ENCODE measurements at places on chromosomes 7 and 10.

- no peak for DNase-seq
These were observed 148.9 kb downstream of the PARD3 start for GRCh38 chr10:34666008-34666704.

- DNase-seq, result no peak
These were observed 186.3 kb downstream of the PTPRN2 start for GRCh38 chr7:158401295-158401694.

- no peak for DNase-seq
These were observed 948 bp downstream of the ZNF485 start for GRCh38 chr10:43607199-43607573.

- no peak for DNase-seq
These were observed 153.0 kb downstream of the ATE1 start for GRCh38 chr10:121774813-121775212.

DNA sequence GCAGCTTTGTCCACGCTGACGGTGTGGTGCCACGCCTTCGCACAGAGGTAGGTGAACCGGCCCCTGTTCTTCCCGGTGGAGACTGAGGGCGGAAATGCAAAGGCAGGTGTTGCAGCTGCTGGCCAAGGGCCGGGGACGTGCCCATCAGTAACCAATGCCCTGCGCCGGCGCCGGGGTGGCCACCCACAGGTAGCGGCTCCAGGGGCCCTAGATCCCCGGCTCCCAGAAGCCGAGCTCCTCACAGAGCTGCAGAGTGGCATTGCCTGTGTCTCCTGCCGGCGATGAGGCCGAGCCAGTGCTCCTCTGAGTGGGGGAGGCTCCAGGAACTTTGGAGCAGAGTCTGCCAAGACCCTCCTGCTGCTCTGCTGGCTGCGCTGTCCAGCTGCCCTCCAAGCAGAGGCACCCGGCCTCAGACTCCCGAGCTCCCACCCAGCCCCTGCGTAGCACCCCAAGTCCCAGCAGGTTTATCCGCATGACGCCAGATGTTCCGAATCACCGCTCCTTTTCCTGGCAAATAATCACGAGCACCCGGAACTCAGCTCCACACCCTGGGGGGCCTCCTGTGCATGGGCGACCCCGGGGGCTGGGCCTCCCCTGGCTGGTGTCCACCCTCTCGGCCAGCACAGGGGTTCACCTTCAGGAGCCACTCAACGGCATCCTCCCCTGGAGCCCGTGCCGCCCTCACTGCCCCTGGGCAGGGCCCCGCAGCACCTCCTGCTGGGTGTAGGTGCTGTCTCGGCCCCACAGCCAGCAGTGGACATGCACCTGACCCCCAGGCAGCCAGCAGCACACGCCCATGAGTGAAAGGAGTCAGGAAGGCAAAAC, 22.1 kb downstream of the CFAP46 start:
- DNase-seq, result no peak

DNA sequence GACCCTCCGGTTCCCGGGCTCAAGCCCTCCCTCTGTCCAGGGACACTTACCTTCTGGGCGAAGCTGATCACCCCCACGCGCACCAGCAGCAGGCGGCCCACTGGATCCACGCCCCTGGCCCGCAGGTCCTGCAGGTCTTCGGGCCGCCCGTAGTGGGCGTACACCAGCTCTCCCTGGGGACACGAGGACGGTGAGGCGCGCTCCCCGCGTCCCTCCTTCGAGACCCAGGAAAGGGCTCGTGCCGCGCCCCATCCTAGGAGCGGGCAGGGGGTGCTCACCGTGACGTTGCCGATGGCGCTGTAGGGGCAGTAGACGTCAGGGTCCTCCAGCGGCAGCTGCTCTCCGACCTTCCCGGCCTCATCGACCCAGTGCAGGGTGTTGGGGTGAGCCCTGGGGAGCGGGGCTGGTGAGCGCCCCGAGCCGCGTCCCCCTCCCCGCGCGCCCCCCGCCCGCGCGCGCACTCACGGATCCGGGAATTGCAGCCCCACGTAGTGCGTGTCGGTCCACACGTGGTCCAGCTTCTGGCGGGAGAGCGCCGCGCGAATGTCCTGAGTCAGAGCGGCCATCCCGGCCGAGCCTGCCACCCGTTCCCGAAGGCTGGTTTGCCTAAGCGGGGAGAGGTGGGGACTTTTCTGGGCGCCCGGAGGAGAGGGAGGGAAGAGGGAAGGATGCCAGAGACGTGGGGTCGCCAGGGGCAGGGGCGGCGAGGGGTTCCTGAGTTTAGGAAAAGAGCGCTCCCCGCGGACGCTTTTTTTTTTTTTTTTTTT, 8.2 kb downstream of the TFR2 start:
- DNase-seq, result peak; percentile 38

DNA sequence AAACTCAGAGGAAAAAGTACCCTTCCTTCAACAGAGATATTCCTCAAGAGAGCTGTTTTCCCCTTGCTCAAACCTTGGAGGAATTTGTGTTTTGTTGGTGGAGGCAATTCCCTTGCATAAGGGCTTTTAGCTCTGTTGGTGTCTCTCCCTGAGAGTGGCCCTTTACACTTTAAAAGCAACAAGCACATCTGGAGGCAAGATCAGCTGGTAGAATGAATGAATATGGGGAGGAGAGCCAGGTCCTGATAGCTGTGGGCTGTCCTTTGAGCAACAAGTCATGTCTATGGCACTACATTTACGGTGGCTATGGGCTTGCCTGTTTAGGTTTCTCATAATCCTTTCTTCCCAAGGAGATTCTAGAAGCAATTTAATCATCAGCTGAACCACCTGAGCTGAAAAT, 384.0 kb downstream of the SORCS3 start:
- DNase-seq, result no peak

- DNase-seq, result no peak
These were observed 10.9 kb downstream of the TECPR1 start for GRCh38 chr7:98240961-98241673.

DNA sequence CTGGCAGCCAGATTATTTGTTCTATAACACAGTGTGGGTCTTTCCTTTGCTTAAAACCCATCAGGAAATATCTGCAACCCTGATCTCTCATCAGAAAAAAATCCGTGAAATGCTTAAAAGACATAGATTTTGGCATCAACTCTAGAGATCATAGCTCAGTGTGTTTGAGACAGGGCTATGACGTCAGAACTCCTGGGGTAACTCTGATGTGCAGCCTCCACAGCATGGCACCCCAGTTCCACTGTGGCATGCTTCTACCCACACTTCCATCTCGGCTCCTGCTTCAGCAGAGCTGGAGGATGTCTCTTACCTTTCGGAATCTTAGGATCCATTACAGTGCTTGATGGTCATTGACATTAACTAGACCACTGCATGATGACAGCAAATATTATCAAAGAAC, 205.7 kb downstream of the LHFPL3 start:
- no peak for DNase-seq

- no peak for DNase-seq
These were observed 199.7 kb upstream of the FRMD4A start for GRCh38 chr10:14530465-14530864.

DNA sequence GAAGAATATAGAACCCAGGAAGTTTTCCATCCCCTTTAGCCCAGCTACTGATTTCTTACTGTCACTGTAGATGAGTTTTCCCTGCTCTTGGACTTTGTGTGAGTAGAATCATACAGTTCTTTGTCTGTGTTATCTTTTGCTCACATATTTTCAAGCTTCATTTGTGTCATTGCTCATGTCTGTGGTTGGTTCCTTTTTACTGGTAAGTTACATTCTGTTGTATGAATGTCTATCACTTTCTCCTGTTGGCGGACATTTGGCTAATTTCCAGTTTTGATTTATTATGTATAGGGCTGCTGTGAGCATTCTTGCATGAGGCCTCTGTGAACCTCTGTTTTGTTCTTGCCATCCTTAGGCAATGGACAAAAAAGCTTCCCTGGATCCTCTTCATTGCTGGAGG, 5.3 kb downstream of the GLRX3 start:
- DNase-seq, result no peak

DNA sequence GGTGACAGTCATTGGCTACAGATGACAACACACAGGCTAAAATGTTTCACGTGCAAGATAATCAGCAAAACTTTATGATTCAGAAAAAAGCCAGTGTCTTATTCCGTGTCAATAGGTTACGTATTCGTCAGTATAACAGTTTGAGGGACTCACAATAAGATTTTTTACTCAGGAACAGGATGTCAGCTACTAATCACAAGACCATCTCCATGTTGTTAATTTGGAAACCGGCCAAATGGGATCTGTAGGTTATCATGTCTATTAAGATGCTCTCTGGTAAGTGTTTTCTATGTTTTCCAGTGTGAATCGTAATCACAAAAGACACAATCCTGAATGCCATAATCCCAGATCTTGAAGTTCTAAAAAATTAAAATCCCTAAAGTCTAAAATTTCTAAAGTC, 197.3 kb downstream of the ETV1 start:
- no peak for DNase-seq

DNA sequence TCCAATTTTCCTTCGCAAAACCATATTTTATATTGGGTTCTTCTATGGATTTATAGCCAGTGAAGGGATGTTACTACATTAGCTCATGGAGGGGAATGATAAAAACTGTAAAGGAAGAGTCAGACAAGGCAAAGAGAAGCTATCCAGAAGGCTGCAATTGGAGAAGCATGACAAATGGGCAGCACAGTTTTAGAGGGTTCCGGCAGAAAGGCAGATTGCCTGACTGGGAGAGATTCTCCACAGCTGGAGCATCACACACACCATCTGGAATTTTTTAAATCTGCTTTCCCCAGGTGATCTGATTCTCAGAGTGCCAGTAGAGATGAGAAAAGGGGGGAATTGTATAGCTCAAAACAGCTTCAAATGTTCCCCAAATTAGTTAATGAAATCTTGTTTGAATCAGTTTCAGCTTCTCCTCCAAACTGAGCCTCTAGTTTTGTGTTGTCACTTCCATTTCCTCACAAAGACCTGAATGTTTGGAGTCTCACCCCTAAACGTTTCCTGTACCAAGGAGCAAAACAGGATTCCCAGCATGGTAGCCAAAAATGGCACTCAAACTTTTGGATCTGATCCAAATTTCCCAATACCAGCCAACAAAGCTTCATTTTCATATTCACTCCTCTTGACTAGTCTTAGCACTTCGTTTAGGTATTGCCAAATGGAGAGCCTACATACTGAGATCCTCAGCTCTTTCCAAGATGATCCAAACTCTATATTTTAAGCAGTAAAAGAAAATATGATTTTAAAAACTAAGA, 177.5 kb downstream of the HPSE2 start:
- no peak for DNase-seq

DNA sequence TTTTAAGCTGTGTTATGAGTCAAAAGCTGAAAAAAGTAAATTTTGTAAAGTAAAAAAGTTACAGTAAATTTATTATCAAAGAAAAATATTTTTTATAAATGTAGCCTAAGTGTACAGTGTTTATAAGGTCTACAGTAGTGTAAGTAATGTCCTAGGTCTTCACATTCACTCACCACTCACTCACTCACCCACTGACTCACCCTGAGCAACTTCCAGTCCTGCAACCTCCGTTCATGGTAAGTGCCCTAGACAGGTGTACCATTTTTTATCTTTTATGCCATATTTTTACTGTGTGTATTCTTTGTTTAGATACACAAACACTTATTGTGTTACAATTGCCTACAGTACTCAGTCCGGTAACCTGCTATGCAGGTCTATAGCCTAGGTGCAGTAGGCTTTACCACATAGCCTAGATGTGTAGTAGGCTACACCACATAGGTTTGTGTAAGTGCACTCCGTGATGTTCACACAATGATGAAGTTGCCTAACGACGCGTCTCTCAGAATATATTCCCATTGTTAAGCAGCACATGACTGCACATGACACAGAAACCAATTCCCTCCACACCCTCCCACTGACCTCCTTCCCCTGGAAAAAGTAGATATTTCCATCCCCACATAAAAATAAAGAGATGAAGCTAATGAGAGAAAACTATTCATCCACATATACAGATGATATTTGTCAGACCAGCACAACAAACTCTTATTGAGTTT, 44.8 kb upstream of the FGL2 start:
- no peak for DNase-seq

DNA sequence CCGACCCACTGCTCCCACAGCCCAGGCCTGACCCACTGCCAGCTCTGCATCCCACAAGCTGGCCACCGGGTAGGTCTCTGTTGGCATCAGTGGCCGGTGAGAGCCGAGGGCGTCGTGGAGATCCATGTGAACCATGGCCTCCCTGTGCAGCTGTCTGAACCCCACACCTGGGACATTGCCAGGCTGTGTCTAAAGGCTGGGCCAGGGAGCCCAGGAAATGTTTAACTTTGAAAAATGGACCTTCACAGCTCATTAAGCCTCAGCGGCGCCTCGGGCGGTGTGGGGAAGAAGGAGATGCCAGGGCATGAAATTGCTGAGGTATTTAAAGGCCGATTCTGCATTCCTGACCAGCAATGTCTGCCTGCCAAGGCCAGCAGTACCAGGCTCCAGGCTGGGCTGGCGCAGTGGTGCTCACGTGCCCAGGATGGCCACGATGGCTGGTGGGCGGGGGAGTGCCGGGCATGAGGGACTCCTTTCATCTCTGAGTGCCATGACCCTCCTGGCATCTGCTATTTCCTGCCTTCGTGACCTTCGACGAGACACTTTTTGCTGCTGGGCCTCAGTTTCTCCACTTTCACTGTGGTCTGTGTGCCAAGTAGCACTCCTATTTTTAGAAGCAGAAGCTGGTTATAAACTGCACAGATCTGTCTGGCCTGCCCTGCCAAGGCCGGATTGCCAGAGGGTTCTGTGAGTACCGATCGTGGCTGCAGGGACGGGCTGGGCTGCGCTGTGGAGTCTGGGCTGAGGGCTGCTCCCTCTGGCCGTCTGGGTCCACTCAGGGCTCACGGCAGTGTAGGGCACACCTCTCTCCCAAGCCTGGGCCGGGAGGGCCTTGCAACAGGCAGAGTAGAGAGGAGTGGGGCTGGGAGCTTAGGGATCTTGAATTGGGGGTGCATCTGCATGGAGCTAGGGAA, 21.8 kb downstream of the ELFN1 start:
- DNase-seq, result no peak

DNA sequence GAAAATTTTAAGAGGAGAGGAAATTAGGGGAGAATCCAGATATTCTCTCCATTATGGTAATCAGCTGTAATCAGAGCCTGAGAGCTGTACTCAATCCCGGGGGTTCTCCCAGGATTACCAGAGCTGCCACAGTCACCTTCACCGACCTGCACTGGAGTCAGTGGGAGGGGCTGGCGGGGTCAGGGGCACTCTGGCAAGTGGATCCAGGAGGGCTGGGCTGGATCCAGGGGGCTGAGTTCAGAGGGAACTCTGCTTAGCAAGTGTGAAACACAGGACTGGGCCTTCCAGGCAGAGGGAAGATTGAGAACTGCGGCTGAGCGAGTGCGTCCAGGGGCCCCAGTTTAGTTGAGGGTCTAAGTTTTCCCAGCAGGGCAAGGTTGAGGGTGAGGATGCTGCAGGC, 89.2 kb downstream of the BMS1 start:
- no peak for DNase-seq

DNA sequence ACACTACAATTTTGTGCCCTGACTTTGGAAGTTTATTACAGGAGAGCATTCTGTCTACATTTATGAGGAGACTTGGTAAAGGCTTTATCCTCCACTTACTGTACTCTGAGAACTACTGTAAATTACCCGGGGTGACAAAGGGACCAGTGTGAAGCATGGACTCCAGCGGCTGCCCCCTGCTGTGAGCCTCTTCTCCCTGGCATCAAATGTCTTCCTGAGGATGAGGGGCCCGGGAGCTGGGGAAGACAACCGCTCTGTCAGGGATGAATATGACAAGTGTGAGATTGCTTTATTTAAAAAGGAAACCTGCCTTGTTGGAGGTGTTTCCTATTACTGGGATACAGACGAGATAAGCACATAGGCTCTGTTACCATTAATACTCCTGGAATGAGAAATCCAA, 714.8 kb downstream of the CCSER2 start:
- no peak for DNase-seq

- DNase-seq, result no peak
These were observed 69.5 kb upstream of the PPIF start for GRCh38 chr10:79277579-79278269.

GRCh38 chr10:74640134-74640921, 186.1 kb upstream of the KAT6B start:
- no peak for DNase-seq

- no peak for DNase-seq
These were observed 83.8 kb downstream of the COL13A1 start for GRCh38 chr10:69885379-69886013.

Data from activated T-helper 1 cell treated with anti-CD3 and anti-CD28 coated beads, Interleukin-2, amount 50 U/mL, for 16 hours (primary cell).